Occipital lobe (tissue), 3 donors: ENCODE measurements at places on chromosomes 11 and 22. TPM values are rescaled to one million over a fixed set of nuclear protein-coding genes. Genes with fewer than 3 reads are reported as not detected.

The GAB4 gene
- total RNA-seq, result not detected

- no peak for DNase-seq
Observed at GRCh38 chr11:30821438-30821965, 235.3 kb upstream of the MPPED2 start.

- no peak for DNase-seq
Observed at GRCh38 chr22:28728002-28728401, 13.6 kb downstream of the CHEK2 start.

GRCh38 chr11:94954753-94955152 is 18.6 kb downstream of the CWC15 start:
- DNase-seq, result no peak

DNA sequence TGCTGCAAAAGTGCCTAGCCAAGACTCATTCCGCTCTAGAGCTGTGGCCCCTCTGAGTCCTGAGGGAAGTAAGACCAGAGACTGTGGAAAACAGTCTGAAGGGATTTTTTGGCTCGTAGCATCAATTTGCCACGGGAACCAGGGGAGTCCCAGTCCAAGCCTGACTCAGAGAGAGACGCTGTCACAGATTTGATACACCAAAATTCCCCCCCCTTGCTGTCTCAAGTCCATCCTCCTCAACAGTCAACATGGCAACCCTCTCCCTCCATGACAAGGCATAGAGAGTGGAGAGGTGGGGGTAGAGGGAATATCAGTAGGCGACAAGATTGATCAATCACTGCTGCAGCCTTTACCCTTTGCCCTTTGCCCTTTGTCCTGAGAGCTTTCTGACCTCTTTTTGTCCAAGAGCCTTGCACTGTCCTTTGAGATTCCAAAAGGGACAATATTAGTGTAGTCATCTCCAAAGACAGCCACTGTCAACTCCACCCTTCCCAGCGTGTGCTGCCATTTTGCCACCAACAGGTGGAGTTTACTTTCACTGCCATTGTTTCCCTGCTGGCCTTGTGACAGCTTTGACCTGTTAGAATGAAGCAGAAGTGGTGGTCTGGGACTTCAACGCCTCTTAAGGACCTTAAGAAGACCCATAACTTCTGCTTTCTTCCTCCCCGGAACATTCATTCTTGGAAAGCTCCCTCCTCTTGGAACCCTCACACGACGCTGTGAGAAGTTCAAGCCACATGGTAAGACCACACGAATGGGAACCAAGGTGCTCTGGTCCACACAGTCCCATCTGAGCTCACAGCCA is 7.3 kb downstream of the SLC15A3 start:
- no peak for DNase-seq

- no peak for DNase-seq
Observed at GRCh38 chr11:132763503-132763902, 768.8 kb downstream of the OPCML start.

DNA sequence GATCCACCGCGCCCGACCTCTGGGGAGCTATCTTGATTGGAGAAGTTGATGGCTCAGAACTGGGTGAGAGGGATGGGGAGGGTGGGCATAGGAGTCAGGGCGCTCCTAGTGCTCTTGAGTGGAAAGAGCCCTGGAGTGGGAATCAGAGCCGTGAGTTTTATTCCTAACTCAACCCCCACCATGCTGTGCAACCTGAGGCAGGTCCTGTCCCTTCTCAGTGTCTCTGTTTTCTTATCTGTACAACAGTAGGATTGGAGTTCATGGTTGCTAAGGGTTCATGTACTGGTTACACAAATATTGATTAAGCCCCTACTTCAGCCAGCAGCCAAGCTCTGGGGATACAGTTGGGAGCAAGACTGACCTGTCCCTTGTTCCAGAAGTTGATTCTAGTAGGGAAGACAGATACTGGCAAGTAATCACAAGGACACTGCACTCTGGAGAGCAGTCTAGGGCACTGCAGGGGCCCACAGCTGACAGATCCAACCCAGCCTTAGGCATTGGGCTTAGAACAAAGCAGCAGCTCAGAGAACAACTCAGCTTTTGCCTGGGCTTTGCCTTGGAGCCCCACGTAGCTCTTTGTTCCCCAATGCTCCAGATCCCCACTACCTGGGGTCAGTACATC is 12.4 kb upstream of the DAGLA start:
- no peak for DNase-seq

The RIMBP3C gene
- 1.6 TPM for total RNA-seq

DNA sequence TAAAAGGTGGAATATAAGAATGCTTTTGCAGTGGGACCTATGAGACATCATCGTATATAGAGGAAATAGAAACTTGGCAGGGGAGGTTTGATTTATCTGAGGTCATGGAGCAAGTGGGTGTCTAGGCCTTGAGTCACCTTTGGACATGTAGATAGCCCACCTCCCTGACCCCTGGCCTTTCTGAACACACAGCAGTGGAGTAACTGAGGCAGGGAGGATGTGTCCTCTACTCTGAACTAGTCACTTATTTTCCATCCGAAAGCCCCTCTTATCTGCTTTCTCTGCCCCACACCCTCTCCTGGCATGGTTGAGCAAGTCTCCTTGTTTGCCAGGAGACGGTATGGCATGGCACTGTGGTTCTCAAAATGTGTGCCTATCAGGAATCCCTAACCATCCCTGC is 7.9 kb downstream of the CD82 start:
- DNase-seq, result no peak

GRCh38 chr11:92295175-92296137 is 70.8 kb downstream of the FAT3 start:
- no peak for DNase-seq

The AGBL2 gene
- total RNA-seq, result 0.78 TPM

- no peak for DNase-seq
Observed at GRCh38 chr11:65781962-65782815, 1.4 kb upstream of the AP5B1 start.

GRCh38 chr22:35552196-35552842 is 11.7 kb downstream of the RASD2 start:
- DNase-seq, result no peak

The UBQLNL gene
- total RNA-seq, result not detected

The SLC5A4 gene
- total RNA-seq, result not detected

GRCh38 chr22:35089139-35089538 is 23.2 kb downstream of the ISX start:
- DNase-seq, result no peak

- no peak for DNase-seq
Observed at GRCh38 chr11:80414181-80415165, 973.6 kb upstream of the TENM4 start.

GRCh38 chr11:2472428-2473186 is 27.8 kb downstream of the KCNQ1 start:
- DNase-seq, result no peak

- no peak for DNase-seq
Observed at GRCh38 chr22:38104084-38104483, 6.4 kb downstream of the BAIAP2L2 start.

The ATF4 gene
- total RNA-seq, result 90.3 TPM

GRCh38 chr11:103545551-103545950 is 436.3 kb downstream of the DYNC2H1 start:
- DNase-seq, result no peak

GRCh38 chr11:86623041-86623621 is 49.3 kb downstream of the ME3 start:
- DNase-seq, result no peak

The CNTF gene
- total RNA-seq, result 2.7 TPM

GRCh38 chr11:128595221-128595620 is 7.9 kb upstream of the ETS1 start:
- DNase-seq, result no peak

- no peak for DNase-seq
Observed at GRCh38 chr22:44288913-44289312, 23.8 kb downstream of the SHISAL1 start.

DNA sequence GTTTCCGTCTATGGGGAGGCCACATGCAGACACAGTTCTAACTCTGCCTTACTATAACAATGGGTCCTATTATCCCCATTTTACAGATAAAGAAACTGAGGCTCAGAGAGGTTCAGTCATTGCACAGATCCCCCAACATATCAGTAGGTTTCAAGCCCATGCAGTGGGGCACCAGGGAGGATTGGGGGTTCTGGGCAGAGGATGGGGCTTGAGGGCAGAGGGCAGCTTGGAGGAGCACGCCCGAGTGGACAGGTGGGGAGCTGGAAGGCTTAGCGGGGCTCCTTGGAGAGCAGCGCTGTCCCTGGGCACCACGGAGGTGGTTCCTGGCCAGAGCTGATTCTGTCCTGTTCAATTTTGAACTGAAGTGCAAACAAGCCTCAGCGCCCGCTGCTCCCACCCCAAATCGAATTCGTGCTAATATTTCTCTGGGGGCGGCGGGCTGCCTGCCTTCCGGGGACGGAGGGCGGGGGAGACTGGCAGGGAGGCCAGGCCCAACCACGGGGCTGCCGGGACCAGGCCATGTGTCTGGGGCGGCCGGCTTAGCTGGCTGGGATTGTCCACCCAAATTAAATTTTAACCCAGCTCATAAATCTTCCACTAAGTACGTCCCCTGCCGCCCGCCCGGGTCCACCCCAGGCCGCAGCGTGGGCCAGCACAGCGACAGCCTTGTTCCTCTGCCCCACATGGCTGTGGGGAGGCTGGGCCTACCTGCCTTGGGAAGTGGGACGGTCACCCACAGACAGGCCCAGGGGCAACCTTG is 49.4 kb downstream of the FLRT1 start:
- DNase-seq, result no peak

The CASP1 gene
- total RNA-seq, result 2.8 TPM

GRCh38 chr11:68321293-68322051 is 9.1 kb downstream of the LRP5 start:
- no peak for DNase-seq

DNA sequence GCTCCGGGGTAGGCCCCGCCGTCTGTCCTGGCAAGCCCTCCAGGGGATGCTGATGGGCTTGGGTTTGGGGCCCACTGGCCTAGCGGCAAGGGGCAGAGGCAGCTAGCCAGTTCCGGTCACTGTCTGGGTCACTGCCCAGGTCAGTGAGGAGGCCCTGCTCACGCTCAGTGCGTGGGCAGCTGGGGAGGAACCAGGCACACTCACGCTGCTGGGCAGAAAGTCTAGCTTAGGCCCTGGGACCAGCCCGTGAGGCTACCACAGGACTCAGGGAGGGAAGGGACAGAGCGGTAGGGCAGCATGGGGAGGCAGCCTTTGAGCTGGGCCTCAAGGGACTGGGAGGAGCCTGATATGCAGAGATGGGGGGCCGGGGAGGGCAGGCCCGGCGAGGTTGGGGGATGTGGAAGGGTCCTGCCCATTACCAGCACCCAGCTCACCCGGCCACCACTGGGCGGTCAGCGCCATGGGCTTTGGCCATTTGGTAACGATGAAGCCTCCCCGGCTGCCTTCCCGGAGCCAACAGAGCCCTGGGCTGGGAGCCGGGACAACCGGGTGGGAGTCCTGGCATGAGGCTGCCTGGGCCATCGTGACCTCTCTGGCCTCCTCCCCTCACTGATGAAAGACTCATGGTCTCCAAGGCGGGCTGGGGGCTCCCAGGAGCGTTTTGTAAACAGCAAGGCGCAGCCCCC is 14.2 kb downstream of the SHISAL1 start:
- no peak for DNase-seq

The CHRDL2 gene
- not detected for total RNA-seq

DNA sequence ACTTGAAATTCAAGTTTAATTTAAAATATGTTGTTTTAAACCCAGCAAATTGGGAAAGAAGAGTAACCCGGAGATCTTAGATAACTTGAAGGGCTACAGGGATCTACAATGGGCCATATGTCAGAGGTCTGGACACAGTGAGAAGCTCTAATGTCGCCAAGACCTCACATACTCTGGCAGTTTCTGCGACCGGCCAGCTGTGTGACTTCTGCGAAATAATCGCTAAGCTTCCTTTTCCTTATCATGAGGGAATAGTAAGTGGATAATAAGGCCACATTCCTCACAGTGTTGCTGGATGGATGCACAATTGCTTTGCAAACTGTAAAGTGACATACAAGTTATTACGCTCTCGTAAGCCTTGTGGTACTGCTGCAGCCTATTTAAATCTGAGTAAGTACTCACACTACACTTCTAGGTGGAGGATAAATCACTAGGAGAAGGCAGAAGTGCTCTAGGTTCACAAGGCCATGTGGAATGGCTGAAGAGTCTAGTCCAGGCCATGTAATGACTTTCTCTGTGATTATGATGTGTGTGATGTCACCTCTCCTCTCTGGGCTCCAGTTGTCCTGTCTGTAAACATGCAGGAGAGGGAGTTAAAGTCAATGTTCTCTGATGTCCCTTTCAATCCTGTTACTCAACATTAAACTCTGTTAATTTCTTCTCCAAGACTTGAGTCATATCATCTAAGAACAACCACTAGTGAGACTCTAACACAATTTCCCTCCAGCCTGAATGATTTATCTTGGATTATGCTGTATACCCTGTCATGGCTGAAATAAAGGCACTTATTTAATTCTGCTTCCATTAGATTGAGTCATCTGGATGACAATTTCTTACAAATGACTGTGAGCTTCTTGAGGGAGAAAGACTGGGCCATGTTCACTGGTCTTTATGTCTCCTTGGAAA is 192.6 kb upstream of the NARS2 start:
- DNase-seq, result no peak

DNA sequence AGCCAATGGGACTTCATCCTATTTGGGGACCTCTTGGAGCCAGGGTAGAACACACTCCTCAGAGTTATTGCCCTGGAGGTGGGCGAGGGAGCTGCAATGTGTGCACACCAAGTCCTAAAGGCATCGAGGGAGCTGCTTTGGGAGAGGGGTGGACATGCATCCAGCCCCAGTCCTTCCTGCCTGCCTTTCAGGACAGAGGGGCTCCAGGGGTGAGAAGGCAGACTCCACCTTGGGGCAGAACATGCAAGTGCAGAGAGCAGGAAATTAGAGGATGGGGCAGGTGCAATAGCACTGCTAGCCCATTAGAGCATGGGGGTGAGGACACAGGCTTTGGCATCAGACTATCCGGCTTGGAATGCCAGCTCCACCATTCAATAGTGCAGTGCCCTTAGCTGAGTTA is 288.5 kb downstream of the OPCML start:
- no peak for DNase-seq

- peak; percentile 91 for DNase-seq
Observed at GRCh38 chr11:114400216-114400914, at the start of the genes C11orf71 and RBM7. C11orf71 (minus strand) TSS chr11:114400511; CDS start chr11:114400331, 180 bp downstream. RBM7 (plus strand) TSS chr11:114400666; CDS start chr11:114400672, 6 bp downstream.

DNA sequence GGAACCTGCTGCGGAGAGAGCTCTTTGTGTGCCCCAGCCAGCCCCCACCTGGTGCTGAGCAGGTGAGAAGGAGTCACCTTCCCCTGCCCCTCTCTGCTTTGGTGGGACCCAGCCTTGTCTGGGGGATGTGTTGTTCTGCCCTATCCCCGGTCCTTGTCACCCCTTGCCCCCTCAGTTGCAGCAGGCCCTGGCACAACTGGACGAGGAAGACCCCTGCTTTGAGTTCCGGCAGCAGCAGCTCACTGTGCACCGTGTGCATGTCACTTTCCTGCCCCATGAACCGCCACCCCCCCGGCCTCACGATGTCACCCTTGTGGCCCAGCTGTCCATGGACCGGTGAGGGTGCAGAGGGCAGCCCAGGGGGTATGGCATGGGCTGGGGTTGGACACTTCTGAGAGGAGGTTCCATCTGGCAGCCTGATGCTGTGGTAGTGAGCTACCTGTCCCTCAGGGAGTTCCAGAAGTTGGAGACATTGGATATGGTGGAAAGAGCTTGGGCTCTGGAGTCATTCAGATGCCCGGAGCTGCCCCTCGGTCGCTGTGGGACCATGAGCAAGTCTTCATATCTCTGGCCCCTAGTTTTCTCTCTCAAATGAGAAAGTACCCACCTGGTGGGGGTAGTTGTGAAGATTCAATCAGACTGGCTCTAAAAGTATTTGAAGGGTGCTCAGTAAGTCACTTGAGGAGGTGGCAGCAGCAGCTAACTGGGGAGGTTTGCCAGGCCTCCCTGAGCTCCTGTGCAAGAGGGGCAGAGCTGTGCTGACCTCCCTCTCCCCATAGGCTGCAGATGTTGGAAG is 4.3 kb downstream of the LARGE2 start:
- no peak for DNase-seq

The RASGRP2 gene
- 36.7 TPM for total RNA-seq

- no peak for DNase-seq
Observed at GRCh38 chr22:33167998-33168790, 110.0 kb upstream of the SYN3 start.
